ENCODE measurements at places on chromosomes 2 and 18.

DNA sequence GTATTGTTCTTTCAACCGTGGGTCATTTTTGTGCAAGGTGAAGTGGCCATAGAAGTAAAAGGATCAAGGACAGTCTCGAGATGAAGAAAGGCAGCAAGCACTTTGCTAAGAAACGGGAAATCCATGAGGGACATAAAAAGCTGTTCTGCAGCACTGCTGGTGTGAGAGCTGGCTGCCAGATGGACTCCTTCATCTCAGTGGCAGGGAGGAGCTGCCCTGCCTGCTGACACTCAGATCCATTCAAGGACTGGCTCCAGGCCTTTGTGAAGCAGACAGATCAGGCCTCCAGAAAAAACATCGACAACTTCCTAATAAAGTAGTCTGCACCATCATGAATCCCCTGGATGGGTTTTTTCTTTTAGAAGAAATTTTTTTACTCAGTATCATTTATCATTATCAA is 29.5 kb downstream of the RMC1 start:
- peak; percentile 34 for DNase-seq

GRCh38 chr2:71243634-71244301 is 16.9 kb upstream of the PAIP2B start:
- peak; percentile 35 for DNase-seq

DNA sequence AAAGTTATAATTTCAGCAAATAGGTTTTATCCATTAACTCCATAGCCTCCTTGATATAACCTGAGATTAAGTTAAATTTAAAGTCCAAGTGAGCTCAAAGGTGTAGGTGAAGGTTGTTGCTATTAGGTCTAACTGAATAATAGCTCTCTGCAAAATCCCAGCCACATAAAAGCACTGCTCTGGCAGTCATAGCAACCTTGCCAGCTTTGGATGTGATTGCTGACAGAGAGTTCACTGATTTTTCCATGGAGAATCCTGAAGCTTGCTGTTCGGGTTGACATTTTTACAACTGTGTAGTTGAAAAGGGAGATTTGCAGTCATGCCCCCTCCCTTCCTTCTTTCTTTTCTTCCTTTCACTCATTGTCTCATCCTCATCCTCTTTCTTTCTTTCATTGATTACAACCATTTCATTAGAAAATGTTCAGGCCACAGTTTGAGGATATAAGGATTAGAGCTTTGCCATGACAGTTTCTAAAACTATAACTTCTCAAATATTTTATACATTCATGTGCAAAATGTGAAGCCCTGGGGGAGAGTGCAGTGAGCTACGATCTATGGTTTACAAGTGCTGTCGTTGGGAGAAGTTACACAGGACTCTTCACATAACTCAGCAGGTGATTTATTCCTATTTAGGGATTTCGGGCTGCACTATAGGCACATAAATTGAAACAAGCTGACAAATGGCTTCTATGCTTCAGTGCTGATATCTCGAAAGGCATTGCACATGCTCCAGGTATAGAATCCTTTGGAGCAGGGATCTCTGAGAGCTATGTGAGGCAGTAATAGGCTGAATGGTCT is 193.8 kb downstream of the LRRTM4 start:
- no peak for DNase-seq

DNA sequence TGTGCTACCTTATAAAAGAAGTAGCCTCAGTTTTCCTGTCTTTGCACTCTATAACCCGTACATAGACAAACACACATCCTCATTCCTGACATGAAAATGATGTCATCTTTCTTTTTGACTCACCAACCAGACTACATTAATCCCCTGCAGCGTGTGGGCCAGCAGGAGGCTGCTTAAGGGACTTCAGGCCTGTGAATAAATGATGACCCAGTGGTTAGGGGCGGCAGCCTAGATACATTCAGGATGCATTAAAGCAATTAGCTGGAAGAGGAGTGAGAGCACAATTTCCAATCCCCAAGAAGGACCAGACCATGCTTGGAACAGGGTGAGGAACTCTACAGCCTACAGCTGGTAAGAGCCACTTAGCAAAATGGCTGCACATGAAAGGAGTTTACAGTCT is 57.3 kb upstream of the KLF7 start:
- DNase-seq = no peak

GRCh38 chr18:68676913-68677312 is 38.0 kb downstream of the TMX3 start:
- DNase-seq = peak; percentile 57

DNA sequence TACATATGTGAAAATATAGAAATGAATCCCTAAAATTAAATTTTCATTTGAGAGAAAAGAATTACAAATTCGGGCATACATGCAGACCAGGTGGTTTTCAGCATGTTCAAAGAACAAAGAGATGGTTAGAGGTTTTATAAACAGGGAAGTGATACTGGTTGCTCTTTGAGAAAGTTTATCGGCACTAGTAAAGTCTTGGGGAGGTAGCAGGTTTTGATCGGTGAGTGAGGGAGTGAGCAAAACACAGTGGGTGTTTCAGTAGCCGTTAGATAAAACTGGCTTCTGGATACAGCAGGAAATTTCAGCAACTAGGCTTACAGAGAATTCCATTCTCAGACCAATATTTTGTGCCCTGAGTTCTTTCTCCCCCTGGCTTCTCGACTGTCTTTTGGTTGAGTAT is 51.1 kb downstream of the DSC3 start:
- DNase-seq = no peak

- DNase-seq = no peak
Measured at GRCh38 chr2:216139884-216140283, 30.7 kb downstream of the XRCC5 start.

GRCh38 chr18:27138079-27138478 is 47.0 kb downstream of the CHST9 start:
- DNase-seq = no peak

GRCh38 chr18:7514796-7515440 is 52.2 kb upstream of the PTPRM start:
- DNase-seq = no peak

DNA sequence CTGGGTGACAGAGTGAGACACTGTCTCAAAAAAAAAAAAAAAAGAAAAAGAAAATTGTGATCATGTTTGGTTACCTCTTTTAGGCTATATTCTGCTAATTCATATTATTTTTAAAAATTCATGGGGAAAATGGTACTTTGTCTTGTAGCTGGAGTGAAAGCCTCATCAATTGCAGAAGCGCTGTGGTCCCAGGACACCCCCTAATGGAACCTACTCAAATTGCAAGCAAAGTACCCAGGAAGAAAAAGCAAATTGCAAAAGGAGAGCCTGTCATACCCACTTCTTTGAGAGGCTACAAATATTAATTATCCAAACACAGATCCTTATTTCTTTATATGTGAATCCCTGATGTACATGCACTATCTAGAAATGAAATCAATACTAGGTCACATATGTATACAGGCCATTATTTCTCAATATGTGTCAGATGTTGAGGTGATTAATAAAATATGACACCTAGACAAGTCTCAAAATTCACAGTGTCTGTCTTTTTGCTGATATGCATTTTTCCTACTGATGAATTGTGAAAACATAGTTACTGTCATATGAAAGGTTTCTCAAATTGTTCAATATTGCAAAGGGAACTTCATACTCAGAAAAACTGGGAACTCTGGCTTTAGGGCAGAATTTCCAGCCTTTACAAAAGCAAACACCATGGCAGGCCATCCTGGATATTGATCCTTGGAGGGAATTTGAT is 12.6 kb downstream of the CRACDL start:
- DNase-seq = no peak

GRCh38 chr2:41420219-41420618 is 627.6 kb upstream of the PKDCC start:
- DNase-seq = no peak

- DNase-seq = peak; percentile 81
Measured at GRCh38 chr2:165874445-165875039, 79.0 kb downstream of the TTC21B start.

GRCh38 chr2:198146346-198146940 is 342.1 kb downstream of the PLCL1 start:
- peak; percentile 26 for DNase-seq

GRCh38 chr18:56305583-56305982 is 332.8 kb downstream of the TXNL1 start:
- no peak for DNase-seq

DNA sequence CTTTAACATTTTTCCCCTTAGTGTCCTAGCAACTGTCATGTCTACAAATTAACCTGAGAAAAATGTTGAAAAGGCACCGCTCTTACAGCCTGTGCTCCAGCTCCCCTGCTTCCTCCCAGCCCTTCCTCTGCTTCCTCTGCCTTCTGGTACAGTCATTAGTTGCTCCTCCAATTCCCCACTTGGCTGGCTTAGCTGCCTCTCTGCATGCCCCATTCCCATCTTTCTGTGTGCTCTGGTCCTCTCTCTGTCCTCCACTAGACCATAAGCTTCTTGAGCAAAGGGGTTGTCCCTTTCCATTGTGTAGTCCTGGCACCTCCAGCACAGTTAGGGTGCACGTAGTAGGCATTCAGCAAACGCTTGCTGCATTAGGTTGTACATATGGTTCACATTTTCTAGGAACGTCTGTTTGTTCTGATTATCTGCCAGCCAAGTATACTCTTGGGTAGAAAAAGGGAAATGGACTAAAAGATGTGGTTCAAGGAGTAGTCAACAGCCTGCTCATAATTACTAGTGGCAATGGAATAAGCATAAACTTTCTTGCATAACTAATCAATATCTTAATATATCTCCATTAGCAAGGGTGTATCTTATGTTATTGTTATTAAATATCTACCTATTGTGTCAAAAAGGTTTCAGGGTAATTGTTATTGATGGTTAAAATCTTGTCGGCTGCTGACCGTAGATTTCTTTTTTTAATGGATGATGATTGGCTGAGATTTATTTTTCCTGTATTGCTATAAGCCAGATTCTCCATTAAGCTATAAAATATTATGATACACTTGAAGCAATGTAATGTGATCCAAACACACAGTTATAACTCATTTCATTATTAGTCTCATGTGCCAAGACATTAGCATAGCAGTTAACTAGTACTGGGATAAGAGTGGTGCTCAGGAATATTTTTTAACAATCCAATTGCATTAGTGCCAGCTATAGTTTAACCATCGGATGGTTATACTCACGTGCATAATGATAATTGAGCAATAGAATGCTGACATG is 340.1 kb downstream of the SLC4A3 start:
- no peak for DNase-seq

DNA sequence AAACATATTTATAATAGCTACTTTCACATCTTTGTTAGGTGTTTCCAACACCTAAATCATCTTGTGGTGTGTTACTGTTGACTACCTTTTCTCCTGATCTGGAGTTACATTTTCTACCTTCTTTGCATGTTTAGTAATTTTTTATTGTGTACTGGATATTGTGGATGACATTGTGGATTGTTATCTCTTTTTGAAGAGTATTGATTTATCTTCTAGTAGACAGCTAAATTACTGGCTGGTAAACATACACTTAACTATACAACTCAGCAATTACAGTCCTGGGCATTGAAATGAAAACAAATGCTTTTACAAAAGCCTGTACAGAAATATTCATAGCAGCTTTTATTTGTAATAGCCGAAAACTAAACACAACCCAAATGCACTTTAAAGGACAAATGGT is 150.8 kb downstream of the PTRHD1 start:
- DNase-seq = no peak

DNA sequence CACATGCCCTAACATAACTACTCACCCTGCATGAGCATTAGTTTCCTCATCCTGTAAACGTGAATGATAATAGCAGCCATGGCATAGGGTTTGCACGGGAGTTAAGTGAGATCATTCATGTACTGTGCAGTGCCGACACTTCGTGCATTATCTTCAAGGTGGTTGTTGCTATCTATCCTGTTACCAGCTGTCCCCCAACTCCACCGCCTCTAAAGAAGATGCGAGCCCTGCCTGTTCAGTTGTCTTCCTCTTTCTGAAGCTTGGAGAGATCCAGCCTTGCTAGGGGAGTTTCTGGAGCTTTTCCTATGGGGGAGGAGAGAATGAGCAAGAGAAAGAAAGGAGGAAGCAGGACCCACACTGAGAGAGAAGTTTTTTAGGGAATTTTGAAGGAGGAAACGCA is 34.4 kb downstream of the YPEL5 start:
- DNase-seq = no peak

DNA sequence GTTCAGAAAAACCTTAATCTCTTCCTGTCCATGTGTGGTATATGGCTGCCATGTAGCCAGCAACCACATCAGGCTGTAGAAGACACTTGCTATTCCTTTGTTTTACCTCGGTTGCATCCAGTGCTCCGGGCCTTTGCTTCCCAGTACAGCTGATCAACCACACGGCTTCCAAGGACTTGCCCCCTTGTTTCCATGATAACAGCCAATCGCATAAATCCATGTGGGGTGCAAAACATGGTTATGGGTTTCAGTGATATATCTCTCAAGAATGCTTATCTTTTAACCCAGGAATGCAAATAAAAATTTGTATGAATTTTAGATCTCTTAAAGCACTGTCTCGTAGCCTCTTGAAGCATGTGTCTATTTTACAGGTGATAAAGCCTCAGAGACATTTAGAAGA is 118.3 kb downstream of the MGAT5 start:
- no peak for DNase-seq

GRCh38 chr2:120498121-120498520 is 152.2 kb downstream of the INHBB start:
- DNase-seq = no peak

DNA sequence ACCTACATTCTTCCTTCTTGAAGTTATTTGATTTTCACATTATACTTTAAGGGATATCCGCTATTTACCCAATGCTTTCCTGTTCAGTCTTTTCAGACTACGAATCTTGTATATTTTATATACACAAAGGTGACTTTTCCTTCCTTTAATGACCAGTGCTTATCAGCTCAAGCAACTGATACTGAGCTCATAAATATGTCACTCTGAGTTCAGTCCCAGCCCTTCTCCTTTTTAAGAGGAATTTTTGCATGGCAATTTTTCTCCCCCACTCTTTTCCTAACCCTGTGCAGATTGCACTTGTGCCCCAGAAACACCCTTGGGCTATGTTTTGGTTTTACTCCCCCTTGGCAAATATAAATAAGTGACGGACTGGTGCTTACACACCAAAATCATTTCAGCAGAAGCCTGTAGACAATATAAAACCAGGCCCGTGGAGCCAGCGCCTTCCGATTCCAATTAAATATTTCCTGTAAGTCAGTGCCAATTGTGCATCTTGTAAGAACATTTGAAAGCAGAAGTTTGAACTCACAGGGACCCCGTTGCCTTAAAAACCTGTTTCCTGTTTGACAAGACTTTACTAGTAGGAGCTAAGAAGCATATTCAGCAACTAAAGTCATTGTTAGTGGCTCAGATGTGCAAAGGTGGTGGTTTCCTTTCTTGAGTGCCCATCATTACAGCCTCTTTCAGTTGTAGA is 66.3 kb upstream of the GATA6 start:
- DNase-seq = no peak

Data from pons (tissue), 1 donor.